ENCODE measurements at places on chromosomes 5 and 9.

- no peak for DNase-seq
These were observed 265.6 kb downstream of the NSG2 start for GRCh38 chr5:174311121-174311520.

DNA sequence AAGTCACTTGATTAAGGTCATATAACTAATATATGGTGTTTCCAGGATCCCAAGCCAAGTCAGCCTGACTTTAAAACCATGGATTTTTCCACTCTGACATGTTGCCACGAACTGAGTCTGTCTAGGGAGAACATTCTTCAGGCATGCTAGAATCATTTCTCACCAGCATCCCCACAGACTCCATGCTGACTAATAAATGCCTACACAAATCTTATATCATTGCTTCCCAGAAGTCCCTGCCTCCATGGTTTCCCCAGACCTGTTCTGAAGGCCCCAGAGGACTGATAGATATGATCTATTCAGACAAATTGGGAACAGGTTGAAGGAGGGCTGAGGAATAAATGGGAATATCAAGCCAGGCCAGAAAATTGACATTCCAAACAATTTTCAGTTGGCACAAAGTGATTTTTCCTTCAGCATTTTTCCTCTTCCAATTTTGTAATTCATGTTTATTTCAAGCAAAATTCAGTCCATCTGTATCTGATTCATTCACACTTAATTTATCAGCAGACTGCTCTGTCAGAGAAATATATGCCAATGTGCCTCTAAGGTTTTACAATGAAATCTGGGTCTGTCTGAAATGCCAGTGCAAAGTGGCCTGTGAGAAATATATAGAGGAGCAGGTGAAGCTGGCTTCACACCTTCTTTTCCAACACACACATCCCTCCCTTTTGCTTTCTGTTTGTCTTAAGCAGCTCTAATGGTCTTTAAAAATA is 413.6 kb upstream of the TNC start:
- DNase-seq = no peak

DNA sequence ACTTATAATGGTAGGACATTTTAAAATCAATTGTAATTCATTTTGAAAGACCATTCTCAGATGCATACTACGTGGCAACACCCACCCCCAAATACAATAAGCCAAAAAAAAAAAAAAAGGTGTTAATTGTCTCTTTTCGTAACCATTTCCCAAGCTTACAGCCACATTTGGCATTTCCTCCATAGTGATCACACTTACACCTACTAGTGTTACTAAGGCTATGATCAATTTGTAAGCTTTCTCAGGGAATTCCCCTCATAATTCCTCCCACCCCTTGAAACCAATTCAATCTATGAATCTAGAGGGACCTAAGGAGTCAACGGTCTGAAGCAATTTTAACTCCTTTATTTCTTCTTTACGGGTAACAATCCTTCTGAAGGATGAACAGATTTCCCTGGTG is 40.1 kb downstream of the NR2F1 start:
- no peak for DNase-seq

- no peak for DNase-seq
These were observed 162.3 kb upstream of the PPP2R2B start for GRCh38 chr5:147040856-147041255.

DNA sequence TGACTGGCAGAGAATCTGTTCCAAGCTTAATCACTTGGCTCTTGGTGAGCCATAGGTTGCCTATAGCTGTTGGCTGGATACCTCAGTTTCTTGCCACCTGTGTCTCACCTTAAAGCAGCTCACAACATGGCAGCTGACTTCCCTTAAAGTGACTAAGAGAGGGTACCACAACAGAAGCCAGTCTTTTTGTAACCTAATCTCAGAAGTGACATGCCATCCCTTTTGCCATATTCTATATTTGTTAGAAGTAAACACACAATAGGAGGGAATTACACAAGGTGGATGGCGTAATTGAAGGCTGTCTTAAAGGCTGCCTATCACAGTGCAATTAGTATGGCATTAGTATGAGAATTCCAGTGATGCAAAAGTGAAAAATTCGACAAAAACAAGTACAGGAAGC is 28.1 kb downstream of the NIPBL start:
- no peak for DNase-seq

GRCh38 chr9:90306158-90306557 is 336.5 kb downstream of the DIRAS2 start:
- DNase-seq = no peak

DNA sequence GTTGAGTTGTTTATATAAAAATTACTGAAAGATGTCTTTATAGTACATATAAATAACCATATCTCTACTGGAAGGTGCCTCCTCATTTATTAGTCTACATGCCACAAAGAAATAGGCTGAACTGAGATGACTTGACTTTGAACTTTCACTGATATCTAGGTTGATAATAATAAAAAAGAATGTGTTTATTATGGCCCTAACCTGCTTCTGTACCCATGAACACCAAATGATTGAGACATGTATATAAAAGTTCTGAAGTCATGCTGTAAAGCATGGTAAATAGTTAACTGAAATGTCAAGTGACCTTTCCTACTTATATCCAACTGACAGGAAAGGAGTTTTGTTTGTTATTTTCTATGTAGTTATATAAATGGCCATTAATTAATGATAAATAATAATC is 33.2 kb upstream of the GRAMD2B start:
- no peak for DNase-seq

GRCh38 chr5:149166128-149166527 is 24.8 kb downstream of the ABLIM3 start:
- no peak for DNase-seq

DNA sequence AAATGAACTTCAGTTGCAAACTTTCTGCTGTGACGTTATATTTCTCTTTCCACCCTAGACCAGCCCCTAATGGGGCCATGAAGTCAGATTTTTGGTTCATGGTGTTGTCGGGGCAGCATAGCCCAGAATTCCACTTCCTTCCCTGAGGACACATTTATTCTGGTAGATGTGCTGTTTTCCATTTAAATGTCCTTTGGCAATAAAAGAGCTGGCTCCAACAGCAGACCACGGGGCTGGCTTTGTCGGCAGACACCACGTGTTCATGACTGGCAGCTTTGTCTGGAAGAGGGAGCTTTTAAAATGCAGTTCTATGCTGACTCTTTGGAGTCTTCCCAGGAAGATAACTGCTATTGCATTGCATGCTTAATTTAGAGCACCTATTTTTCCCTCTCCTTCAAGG is 17.6 kb upstream of the LCP2 start:
- DNase-seq = no peak

Measured in NCI-H460 (cell line).